ENCODE measurements at places on chromosomes 2 and 18.

- DNase-seq = no peak
These were observed 66.1 kb upstream of the LRPPRC start for GRCh38 chr2:44061876-44062275.

DNA sequence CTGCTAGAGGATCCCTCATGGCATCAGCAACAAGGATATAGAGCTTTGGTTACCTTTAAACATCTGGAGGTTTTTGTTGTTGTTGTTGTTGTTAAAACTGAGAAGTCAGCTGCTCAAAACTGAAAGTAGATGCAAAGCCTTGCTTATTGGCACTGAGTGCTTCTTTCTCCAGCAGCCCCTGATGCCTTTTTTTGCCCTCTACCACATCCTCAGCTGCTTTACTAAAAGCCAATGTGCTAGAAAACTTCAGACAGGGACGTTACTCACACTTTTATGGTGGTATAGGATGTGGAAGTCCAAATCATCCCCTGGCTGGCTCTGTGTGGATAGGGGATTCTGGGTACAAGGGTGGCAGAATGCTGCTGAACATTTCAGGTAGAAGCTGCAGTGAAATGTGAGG, 78.3 kb upstream of the CHST9 start:
- no peak for DNase-seq

GRCh38 chr2:16623031-16623430, 42.6 kb downstream of the CYRIA start:
- DNase-seq = no peak

- DNase-seq = no peak
These were observed 121.5 kb downstream of the LPIN1 start for GRCh38 chr2:11867926-11868325.

DNA sequence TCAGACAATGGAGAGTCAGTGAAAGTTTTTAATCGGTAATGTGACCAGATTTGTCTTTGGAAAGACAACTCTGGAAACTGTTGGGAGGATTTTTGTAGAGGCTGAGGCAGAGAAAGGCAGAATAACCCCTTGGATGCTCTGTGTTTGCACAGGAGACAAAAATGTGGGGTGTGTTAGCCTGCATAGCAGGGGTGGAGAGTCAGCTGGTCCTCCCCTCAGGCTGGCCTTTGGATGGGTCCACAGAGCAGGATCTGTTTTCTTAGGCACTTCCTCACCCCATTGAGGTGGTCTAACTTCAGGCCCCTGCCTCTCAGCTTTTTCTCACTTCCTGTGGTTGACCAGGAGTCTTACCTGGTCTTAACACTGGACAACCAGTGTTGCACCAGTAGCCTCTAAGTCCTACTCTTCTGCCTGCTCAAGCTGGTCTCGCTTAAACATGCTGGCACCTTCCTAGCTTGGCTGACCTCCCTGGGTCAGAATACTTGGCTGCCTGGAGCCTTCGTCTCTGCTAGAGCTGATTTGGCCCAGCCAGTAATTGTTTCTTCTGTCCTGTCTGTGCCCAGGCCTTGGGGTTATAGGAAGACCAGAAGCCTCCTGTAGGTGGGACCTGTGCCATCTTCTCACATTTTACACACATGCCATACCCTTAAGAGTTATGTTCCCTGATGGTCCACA, 259.8 kb upstream of the RASGRP3 start:
- DNase-seq = peak; percentile 36

DNA sequence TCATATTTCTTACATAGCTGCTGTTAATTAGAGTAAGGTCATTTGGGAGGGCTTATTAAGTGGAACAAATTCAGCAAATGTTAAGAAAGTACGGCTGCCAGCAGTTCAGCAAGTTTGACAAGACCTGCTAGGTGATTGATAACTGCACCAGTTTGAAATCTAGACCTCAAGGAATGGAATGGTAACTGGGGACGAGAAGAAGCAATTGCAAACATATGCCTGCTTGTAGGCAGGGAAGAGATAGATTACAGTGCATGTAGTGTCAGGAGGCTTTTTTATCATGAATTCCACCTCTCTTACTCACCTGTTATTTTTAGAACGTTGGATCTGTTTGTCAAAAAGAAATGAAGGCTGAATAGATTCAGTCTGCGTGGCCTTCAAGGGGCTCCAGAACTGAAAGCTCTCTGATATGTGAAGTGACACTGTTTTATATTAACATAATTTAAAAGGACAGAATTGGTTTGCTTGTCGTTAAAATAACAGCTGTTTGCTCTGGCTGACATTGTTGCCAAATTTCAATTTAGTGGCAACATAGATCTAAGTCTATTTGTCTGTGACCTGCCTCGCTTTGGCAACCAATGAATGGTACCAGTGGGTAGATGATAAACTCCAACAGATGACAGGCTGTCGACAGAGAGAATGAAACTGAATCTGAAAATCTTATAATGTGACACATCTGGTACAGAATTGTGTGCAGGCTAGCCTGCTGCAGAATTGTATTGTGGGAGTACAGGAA, 199.3 kb downstream of the ZNF407 start:
- peak; percentile 68 for DNase-seq

- peak; percentile 75 for DNase-seq
These were observed at the start of gene ERFE for GRCh38 chr2:238158509-238159070. TSS of gene ERFE (plus strand) at chr2:238158970. CDS start at chr2:238159008, 38 bp downstream.

DNA sequence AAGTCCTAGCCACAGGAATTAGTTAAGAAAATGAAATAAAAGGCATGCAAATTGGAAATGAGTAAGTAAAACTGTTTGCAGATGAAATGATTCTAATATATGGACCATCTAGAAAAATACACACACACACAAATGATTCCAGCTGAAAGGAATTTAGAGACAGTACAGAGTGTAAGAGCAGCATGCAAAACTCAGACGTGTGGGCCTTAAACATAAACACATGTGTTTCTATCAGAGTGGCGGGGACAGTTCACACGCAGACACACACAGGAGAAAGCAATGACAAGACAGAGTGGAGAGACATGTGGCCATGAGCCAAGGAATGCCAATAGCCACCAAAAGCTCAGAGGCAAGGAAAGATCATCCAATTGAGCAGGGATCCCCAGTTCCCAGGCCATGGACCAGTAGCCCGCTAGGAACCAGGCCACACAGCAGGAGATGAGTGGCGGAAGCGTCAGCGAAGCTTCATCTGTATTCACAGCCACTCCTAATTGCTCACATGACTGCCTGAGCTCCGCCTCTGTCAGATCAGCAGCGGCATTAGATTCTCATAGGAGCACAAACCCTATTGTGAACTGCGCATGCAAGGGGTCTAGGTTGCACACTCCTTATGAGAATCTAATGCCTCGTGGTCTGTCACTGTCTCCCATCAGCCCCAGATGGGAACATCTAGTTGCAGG, 155.4 kb downstream of the ARL4C start:
- peak; percentile 61 for DNase-seq

GRCh38 chr2:197121255-197121654, 189.3 kb downstream of the ANKRD44 start:
- no peak for DNase-seq

DNA sequence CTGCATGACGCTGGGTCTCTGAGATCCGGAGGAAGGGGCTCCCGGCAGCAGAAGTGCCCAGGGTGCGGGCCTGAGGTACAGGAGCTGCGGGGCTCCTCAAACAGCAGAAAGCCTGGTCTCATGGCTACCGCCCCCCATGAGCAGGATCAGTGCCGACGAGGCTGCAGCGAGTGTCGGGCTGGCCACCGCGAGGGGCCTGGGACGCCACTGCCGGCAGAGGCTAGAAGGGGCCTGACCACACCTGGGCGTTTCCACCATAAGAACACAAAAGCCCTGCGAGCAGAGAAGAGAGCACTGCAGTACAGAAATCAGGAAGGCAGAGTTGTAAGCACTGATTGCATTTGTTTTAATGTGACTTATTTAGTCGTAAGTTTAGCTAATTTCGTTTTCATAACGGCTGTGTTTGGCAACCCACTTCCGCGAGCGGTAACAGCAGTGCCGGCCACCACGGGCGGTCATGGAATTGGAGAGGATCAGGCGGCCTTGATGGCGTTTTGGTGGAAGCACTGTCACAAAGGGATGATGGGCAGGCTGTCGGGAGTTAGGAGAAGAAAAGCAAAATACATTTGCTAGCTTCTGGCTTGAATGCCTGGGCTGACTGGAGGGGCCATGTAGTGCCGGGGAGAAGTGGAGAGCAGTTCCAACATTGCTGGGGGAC, 117.4 kb downstream of the HDAC4 start:
- no peak for DNase-seq

DNA sequence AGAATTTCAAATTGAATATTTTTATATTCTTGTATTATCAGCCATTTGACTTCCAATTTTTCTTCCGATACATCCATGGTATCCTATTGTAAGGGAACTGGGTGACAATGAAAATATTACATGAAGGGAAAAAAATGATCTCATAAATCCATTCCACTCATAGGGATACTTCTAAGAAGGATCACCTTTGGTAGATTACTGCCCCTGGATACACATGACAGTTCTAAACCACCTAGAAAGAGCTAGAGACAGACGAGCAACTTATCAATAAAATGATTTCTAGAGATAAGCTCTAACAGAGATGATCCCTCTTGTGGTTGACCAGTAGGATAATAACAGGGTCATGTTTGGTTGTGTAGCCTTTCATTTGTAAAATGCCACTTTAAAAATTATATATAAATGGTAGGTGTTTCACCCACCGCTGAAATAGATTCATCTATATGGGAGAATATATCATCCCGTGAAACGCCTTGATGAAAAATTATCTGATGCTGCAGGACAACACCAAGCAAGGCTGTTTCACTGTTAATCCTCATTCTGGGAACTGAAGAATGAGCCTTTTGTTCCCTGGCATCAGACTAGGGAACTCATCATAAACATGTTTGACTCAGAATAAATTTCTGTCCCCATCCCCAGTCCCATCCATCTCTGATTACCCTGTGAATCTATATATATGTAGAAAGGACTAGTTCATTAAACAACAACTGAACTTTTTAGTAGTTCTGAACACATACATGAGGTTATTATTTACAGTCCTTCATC, 180.0 kb downstream of the TCF4 start:
- DNase-seq = no peak

DNA sequence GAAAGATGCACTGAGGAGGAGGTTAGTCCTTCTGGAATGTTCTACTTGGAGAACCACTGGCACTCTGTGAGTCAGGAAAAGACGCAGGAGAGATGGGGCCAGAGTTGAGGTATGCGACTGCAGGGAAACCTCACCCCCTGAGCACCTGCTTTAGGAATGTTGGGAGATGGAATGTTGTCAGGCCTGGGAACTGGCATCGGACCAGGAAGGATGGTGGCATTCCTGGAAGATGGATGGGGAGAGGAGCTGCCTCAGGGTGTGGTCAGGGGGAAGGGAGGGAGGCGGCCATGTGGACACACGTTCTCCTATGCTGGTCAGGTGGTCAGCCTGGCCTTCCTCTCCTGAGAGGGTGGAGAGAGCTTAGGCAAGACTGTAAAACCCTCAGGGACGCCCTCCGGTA, 146.3 kb downstream of the CELF4 start:
- peak; percentile 54 for DNase-seq

DNA sequence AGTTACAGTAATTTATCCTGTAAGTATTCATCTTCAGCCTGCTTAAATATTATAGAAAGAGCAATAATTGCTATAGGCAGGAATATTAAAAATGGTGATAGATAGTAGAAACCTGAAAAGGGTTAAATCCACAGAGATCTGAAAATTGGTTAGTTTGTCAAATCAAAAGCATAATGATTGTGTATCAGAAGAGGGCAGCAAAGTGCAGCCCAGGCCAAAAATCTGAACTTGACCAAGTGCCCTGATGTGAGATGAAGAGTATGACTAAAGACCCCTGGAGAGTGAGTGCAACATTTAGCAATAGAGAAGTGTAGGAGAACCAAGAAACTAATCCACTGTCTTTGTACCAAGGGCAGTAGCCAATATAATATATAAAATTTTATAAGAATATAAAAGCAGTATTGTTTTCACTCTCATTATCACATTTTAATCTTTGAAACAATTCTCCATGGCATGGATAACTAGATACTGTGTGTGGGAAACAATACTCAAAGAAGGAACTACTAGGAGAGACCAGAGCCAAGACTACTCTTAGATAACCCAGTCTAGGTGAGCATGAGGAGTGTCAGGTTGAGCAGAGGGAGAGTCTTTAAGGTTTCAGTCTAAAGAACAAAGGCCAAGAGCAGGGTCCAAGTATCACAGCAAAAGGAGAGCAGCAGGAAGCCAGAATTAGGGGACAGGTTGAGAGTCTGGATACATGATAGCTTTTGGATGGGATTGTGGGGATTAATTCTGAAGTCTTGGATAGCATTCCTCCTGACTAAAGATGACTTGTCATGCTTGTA, 148.7 kb downstream of the CALCRL start:
- DNase-seq = peak; percentile 13

Measured in AG08395 (cell line).